ENCODE measurements at places on chromosomes 11 and 22.

DNA sequence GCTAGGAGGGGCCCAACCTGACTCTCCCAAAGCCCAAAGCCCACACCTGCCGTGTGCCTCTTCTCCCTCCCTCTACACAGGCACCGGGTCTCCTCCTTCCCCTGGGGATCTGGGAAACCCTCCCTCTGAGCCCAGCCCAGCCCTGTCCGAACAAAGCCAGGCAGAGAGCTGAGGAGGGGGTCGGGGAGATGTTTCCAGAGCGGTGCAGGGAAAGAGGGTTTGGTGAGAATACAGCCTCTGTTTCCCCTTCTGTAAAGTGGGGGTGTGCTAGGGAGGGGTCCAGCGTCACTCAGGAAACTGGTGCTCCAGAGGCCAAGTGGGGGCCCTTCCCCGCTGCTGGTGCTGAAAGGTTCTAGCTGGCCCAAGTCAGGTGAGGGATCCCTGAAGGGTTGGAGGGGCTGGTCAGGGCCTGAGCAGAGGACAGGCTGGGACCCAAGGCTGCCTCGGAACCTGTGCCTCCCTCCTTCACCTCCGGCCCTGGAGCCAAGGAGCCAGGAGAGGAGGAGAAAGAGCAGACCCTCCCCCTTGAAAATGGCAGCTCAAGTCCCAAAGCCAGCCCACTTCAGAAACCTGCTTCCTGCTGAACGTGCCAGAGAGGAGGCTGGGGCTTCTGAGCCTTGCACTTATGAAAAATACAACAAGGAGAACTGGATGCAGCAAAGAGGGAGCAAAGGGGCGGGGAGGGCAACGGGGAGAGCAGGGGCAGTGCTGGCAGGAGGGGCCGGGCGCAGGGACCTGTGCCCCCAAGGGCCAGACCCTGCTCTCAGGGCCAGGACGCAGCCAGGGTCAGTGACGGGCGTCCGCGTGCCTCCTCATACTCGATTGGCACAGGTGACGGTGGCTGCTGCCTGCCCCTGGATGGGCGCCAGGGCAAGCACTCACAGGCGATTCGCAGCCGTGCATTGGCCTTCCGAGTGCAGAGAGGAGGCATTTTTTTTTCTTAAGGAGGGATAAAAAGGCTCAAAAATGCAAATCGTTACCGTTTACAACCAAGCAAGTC is 43.2 kb downstream of the MACROD1 start:
- DNase-seq = no peak

- no peak for DNase-seq
Measured at GRCh38 chr22:42967933-42968332, 47.0 kb downstream of the PACSIN2 start.

DNA sequence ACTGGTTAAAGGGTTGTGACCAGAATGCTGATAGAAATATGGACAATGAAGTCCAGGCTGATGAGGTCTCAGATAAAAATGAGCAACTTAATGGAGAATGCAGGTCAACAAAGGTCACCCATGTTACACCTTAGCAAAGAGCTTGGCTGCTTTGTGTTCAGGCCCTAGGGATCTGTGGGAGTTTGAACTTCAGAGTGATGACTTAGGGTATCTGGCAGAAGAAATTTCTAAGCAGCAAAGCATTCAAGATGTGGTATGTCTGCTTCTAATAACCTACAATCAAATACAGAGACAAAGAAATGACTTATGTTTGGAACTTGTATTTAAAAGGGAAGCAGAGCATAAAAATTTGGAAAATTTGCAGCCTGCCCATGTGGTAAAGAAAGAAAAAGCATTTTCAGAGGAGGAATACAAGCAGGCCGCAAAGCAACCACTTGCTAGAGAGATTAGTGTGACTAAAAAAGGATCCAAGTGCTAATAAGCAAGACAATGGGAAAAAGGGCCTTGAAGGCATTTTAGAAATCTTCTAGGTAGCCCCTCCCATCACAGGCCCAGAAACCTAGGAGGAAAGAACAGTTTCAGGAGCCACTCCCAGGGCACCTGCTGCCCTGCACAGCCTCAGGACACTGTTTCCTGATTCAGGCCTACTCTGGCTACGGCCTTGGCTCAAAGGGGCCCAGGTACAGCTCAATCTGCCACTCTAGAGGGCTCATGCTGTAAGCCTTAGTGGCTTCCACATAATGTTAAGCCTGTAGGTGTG is 41.3 kb downstream of the TNKS1BP1 start:
- DNase-seq = no peak

DNA sequence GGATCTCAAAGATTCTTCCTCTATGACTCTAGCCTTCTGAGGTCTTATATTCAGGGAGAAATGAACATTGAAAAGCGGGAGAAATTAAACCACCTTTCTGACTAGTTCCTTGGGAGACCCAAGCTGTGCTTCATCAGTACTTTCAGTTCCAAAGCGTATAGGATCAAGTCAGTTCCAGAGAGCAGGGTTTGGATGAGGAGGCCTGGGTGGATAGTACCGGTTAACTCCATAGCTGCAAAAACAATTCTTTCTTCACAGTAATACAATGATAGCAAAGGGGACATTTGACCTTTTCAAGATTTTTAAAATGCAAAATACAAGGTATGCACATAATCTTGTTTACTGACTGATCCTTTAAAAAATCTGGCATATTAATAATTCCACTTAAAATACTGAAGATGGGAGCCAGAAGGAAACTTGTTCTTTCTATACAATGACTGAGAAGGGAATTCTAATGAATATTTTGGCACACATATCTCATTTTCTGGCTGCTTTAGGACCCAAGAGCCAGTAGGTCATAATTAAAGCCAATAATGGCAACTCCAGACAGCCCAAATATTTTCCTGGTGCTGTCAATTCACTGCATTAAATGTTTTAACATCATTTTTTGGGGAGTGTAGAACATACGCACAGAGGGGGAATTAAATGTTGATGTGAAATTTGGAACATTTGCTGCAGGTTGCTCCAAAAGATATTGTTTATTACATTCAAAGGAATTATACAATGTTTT is 16.0 kb downstream of the ADM start:
- no peak for DNase-seq

DNA sequence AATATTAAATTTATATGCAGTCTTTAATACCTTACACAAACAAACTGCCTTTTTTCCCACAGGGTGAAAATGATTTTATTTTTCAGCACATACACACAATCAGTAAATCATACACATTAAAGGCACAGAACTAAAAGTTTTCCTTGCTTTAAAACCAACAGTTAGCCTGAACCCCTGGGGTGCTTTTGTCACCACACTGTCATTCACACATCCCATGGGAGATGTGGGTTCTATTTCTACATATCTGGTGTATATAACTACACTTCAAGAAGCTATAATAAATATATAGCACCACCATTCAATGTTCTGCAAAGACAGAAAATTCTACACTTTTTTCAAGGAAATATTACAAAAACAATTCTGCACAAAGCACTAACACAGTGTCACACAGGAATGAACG is 197.0 kb downstream of the GUCY1A2 start:
- no peak for DNase-seq

DNA sequence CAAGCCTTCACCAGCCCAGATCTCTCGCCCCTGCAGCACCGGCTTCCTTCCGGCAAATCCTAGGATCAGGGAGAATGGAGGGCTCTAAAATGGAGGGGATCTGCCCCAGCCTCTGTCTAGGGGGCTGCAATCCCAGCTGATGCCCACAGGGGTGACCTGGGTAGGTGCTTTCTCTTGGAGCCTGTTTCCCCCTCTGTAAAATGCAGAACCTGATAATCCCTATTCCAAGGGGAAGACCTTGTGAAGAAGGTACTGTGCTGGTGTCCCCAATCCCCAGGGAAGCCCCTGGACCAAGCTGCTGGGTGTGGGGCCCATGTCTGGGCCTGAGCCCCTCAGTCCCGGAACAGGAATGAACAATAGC is 2.8 kb downstream of the EMID1 start:
- DNase-seq = no peak

DNA sequence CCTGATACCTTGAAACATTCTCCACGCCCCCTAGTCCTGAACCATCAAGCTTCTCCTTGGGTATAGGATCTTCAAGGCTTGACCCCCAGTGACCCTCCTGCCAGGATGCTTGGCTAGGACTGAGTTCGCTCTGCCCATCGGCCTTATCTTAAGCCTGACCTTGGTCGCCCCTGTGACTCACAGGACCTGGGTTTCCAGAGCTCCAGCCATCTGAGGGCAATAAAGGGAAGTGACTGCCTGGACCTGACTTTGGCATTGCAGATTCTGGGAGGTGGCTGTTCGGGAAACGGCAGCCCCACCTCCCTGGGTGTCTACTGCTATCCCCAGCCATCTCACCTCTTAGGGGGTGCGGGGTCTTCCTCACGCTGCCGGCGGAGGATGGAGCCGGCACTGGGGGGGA is 15.4 kb downstream of the CARD10 start:
- no peak for DNase-seq

- DNase-seq = no peak
Measured at GRCh38 chr11:122741613-122742300, 86.2 kb downstream of the UBASH3B start.

DNA sequence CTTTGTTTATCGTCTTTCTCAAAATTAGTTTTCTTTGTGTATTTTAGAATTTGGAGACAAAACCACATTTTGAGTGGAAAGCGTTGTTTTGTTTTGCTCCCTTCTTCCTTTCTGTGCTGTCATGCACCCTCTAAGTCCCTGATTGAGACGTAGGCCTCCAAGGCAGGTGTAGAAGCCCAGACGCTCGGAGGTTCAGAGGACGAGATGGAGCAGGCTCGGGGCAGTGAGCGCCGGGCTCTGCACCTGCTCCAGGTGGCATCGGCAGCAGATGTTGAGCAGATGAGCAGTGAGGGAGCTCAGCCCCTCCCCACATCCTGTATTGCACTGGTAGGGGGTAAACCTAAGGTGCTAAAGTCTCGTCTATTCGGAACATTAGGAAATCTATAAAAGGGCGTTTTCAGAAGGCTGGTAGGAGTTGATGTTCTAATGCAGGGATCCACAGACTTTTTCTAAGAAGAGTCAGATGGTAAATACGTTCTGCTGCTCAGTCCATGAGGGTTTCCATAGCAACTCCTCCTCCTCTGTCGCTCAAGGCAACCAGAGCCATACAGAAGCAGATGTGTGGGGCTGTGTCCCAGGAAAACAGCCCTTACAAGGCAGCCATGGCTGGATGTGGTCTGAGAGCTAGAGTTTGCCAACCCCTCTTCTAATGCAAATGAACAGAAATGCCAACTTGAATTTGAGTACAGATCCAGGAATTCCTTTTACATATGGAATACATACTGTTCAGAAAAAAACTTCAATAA is 724.2 kb downstream of the BRD1 start:
- no peak for DNase-seq

DNA sequence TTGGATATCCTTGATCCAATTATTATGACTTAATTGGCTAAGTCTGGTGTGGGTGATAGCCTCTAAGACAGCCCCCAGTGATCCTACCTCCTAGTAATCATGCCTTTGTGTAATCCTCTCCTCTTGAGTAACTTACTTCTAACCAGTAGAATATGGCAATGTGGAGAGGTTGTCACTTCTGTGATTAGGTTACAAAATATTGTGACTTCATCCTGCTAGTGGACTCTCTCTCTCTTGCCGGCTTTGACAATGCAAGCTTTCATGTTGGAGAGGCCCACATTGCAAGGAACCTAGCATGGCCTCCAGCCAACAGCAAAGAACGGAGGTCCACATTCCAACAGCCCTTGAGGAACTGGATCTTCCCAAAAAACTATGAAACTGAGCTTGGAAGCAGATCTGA is 19.5 kb downstream of the YPEL4 start:
- DNase-seq = no peak

DNA sequence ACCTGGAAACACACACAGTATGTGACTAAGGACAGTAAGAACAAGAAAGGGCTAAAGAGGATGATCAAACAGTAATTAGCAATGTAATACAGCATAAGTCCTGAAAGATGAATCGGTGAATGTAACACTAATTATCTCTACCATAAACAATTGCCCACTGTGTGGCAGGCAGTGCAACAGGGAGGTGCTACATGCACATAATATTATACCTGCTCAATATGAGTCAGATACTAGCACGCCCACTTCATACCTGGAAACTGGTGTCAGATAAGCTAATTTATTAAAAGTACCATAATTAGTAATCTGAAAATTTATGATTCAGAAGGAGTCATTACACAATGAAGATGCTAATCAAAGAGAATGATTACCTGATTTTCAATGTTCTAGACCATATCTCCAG is 14.9 kb downstream of the CASP12 start:
- DNase-seq = no peak

- DNase-seq = no peak
Measured at GRCh38 chr11:79336797-79337517, 103.9 kb downstream of the TENM4 start.

DNA sequence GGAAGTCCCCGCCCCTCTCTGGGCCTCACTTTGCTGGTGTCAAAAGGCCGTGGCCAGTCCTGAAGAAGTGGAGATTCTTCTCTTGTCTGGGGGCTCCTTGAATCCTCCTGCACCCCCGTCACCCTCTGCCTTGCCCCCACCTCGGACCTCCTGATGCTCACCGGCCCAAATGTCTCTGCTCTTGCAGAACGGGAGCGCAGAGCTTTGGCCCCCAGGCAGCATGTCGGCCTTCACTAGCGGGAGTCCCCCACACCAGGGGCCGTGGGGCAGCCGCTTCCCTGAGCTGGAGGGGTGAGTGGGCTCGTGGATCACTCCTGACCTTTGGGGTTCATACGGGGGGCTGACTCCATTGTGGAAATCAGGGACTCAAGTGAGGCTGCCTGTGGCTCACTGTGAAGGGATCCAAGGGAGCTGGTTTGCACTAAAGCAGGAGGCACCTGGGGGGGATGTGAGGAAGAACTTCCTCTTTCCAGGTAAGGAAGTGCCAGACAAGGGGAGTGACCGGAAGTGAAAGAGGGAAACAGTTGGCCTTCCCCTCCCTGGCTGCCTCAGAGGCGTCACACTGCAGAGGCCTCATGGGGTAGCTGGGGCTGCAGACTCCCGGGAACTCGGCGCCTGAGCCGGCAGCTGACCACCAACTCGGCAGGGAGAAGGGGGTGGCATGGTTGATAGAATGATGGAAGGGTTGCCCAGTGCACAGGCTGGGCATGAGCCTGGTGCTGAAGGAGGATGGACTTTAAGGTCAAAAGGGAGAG is 23.1 kb downstream of the CSF2RB start:
- DNase-seq = no peak

GRCh38 chr22:22228921-22229320 is 15.7 kb upstream of the VPREB1 start:
- DNase-seq = no peak

DNA sequence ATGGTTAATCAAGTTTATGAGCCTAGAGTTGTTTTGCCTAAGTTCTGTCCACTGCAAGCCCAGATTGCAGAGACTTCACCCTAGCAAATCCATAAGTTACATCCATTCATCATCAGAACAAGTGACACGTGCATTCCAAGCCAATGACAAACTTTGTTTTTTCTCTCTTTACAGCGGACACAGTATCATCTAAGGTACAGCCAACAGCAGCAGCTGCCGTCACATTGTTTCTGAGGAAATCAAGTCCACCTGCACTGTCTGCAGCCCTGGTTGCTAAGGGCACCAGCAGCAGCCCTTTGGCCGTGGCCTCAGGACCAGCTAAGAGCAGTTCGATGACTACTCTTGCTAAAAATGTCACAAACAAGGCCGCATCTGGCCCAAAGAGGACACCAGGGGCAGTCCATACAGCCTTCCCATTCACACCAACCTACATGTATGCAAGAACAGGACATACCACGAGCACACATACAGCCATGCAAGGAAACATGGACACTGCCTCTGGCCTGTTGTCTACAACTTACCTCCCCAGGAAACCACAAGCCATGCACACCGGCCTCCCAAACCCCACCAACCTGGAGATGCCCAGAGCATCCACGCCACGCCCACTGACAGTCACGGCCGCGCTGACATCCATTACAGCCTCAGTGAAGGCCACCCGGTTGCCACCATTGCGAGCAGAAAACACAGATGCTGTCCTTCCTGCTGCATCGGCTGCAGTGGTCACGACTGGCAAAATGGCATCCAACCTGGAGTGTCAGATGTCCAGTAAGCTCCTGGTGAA is 155.8 kb downstream of the C11orf91 start:
- DNase-seq = no peak

- DNase-seq = no peak
Measured at GRCh38 chr11:41872426-41872825, 413.0 kb upstream of the LRRC4C start.
